GM10248 (cell line): ENCODE measurements at places on chromosomes 13 and 19.
A peak's percentile ranks its signal among the peaks of the same experiment; 100 is the strongest.

GRCh38 chr13:113729187-113730019, 29.6 kb upstream of the TMEM255B start:
- no peak for DNase-seq

GRCh38 chr13:27455331-27455855, 5.0 kb upstream of the MTIF3 start:
- DNase-seq: peak; percentile 38

DNA sequence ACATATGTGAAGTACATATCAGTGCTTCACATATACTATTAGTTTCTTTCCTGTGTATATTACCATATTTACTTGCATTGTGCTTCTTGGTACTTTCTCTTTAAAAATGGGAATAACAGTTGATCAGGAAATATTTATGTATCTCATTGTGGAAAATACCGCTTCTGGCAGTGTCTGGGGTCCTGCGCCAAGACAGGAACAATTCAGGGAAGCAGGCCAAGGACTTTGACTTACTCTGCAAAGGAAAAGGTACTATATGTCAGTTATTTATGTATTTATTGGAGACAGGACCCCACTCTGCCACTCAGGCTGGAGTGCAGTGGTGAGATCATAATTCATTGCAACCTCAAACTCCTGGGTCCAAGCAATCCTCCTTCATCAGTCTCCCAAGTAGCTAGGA, 57.7 kb upstream of the NBEA start:
- DNase-seq: no peak

GRCh38 chr19:5262721-5263120, 77.9 kb downstream of the PTPRS start:
- DNase-seq: no peak

DNA sequence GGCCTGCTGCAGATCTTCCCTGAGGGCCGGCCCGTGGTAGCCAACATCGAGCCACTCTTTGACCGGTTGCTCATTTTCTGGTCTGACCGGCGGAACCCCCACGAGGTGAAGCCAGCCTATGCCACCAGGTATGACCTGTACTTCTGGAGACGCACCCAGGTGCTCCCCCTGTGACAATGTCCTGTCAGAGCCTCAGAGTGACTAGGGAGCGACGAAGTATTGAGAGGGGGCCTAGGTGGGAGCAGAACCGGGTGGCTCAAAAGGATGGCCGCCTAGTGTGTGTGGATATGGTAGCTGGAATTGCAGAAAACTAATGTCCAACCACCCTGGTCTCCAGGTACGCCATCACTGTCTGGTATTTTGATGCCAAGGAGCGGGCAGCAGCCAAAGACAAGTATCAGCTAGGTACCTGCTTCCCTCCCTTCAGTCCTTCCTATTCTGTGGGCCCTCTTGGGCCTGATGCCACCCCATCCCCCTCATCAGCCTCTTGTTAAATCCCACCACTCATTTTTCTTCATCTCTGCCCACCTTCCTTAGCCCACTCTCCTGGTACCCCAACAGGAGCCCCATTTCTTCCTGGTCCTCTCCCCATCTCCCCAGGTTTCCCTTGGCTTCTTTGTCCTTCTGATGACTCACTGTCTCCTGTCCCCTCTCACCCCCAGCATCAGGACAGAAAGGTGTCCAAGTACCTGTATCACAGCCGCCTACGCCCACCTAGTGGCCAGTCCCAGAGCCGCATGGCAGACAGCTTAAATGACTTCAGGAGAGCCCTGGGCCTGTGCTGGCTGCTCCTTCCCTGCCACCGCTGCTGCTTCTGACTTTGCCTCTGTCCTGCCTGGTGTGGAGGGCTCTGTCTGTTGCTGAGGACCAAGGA, 8.4 kb downstream of the EGLN2 start:
- DNase-seq: no peak

DNA sequence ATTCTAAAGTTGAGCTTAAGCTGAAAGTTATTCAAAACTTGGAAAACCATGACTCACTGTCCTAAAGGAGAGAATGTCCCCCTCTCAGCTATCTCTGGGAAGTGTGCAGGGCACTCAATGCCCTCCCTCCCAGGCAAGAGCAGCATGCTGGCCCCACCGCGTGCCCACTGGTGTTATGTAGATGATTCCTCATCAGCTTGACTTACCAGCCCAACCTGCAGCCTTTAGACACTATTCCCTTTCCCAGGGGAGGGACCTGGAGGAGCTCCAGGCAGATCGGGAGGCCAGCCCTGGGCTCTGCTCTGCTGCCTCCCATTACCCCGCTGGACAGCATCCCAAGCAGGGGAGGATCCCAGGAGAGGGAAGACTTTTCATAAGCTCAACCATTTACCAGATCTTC, 124.6 kb downstream of the FGF14 start:
- no peak for DNase-seq

DNA sequence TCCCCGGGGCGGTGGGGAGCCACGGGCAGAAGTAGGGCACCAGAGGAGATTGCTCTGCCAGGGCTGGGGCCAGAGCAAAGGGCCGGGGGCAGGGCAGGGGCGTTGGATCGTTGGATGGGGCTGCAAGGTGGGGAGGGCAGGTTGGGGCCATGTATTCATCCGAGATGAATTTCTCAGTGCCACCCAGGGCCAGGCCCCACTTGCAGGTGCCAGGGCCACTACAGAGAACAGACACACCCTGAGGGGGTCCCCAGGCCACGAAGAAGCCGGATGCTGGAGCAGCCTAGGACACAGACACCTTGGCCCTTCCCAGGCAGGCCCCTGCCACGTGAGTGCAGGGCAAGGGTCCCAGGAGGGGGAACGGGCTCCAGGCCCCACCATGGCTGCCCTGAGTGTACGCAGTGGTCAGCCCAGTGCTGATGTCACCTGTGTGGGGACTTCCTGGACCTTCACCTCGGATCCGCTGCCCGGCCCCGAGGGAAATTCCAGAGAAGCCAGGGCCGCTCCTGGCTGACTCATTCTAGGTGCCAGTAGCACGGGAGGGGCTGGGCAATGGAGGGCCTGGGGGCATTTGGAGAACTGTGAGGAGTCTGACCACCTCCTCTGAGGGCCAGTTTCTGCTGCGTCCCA, 9.6 kb upstream of the SBNO2 start:
- peak; percentile 69 for DNase-seq

GRCh38 chr19:21835810-21836444, at the start of gene ZNF43:
ZNF43 (minus strand) TSS chr19:21836182; CDS start chr19:21836038, 144 bp downstream.
- peak; percentile 82 for DNase-seq

DNA sequence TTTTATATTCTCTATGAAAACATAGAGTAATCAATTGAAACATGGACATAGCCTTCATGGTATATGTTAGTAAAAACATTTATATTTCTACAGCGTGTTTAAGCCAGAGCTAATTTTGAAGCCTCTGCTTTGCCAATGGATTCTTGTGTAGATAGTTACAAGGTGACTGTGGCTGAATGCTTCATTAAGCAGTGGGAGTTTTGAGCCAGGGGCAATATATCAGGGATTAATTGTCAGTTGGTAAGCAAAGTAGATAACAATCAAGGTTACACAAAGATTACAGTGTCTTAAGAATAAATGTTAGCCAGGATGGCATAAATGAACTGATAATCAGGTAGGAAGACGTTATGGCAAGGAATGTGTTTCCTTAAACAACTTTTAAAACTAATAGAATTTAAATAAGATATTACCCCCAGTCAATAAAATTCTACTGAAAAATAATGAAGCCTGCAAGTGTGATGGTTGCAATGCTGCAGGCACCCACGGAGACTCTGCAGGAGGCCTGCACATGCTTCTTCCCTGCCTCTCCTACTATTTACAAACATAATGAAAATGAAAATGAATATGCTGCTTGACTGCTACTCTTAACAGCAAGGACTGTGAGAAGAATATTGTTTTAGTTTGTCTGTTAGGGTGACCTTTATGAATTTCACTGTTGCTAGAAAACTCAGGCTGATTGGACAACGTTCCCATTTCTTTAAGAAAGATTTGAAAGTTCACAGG, 588.5 kb downstream of the GPC5 start:
- no peak for DNase-seq

GRCh38 chr19:2699413-2700140, 2.9 kb downstream of the GNG7 start:
- DNase-seq: no peak

GRCh38 chr13:75555836-75556235, 6.2 kb downstream of the UCHL3 start:
- no peak for DNase-seq

DNA sequence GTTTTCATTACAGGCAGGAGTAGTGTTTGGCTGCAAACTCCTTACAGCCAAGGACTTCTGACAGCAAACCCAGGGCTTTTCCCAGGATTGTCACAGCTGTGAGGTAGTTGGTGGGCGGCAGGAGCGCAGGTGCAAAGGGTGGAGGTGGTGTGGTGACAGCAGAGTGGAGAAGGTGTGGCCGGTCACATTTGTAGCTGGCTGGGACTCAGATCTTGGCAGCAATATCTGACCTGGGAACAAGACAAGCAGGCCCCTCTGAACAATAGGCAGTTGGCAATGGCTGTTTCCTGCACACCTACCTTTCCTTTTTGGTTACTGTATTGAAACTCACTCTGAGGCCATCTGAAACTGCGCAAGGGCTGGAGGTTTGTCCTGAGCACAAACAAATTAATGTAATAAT, 327.3 kb downstream of the COG6 start:
- DNase-seq: no peak

DNA sequence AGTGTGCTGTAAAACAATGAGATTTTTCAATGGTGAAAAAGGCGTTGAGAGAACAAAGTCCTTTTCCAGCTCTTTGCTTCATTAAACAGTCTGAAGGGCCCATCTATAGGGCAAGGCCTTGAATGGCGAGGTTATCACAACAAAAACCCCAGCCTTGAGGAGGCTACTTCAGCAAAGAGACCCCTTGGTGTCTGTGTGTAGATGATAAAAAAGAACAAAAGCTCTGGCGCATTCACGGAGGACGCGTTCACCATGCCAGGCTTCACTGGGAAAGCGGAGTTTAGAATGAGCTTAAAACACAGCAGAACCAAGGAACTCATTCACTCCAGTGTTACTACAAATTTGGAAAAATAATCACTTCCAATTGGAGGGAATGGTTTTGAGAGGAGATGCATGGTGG, 530.0 kb upstream of the ARGLU1 start:
- DNase-seq: no peak

DNA sequence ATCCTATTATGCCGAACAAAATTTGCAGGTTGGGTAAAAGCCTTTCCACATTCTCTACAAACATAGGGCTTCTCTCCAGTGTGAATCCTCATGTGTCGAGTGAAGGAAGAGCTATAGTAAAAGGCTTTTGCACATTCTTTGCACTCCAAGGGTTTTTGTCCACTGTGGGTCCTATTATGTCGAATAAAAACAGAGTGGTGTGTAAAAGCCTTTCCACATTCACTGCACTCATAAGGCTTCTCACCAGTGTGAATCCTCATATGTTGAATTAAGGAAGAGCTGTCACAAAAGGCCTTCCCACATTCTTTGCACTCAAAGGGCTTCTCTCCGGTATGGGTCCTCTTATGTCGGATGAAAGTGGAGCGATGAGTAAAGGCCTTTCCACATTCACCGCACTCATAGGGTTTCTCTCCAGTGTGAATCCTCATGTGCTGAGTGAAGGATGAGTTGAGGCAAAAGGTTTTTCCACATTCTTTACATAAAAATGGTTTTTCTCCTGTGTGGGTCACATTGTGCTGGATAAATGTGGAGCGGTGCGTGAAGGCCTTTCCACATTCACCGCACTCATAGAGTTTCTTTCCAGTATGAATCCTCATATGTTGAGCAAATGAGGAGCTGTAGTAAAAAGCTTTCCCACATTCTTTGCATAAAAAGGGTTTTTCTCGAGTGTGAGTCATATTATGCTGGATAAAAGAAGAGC, 13.6 kb downstream of the ZNF599 start:
- no peak for DNase-seq

GRCh38 chr13:84927442-84928169, 871.6 kb downstream of the SLITRK6 start:
- DNase-seq: no peak

GRCh38 chr13:75850916-75851315, 214.8 kb downstream of the LMO7 start:
- no peak for DNase-seq

- DNase-seq: no peak
These were observed 2100.5 kb upstream of the PCDH20 start for GRCh38 chr13:63516124-63516523.

DNA sequence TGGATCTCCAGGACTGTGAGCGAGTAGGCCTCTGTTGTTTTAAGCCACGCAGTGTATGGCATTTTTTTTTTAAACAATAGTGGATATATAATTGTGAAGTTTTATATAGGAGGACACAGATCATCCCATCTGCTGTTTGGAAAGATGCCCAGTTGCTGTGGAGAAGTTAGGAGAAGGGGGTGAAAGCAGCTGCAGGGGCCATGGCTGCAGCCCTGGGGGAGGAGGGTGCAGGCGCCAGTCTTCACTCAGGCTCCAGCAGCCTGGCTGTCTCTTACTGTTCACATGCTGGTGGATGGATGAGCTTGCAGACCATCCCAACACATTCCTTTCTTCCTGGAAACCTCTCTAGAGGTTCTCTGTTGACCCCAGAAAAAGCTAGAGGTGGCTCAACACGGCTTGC, 242.3 kb downstream of the TEX29 start:
- no peak for DNase-seq

DNA sequence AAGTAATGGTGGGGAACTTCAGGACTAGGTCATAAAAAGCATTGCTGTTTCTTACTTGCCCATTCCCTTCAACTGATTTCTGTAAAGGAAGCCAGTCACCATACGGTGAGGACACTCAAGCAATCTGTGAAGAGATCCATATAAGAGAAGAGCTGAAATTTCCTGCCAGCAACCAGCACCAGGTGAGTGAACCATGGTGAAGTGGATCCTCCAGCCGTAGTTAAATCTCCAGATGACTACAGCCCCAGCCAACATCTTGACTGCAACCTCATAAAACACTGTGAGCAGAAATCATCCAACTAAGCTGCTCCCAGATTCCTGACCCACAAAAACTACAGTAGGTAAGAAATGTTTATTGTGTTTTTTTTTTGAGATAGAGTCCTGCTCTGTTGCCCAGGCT, 3.8 kb upstream of the SLC6A16 start:
- DNase-seq: no peak
